ENCODE measurements at places on chromosomes 1 and 21.

GRCh38 chr1:72837781-72838180 is 555.4 kb upstream of the NEGR1 start:
- no peaks in the 10 kb centered on the region for H3K4me1 ChIP-seq
- H3K27me3 ChIP-seq = no peaks in the 10 kb centered on the region
- no peak overlapping the region for H3K4me3 ChIP-seq
- no peak for DNase-seq

- peaks cover 17% of the 10 kb centered on the region for H3K27me3 ChIP-seq
- H3K36me3 ChIP-seq = no peaks in the 10 kb centered on the region
- no peak for DNase-seq
- H3K4me3 ChIP-seq = no peak overlapping the region
- 0 out of 2 replicates have a peak, but pooled peaks cover 3% of the 10 kb centered on the region for H3K4me1 ChIP-seq
Observed at GRCh38 chr21:46664316-46664995, 29.0 kb downstream of the PRMT2 start.

DNA sequence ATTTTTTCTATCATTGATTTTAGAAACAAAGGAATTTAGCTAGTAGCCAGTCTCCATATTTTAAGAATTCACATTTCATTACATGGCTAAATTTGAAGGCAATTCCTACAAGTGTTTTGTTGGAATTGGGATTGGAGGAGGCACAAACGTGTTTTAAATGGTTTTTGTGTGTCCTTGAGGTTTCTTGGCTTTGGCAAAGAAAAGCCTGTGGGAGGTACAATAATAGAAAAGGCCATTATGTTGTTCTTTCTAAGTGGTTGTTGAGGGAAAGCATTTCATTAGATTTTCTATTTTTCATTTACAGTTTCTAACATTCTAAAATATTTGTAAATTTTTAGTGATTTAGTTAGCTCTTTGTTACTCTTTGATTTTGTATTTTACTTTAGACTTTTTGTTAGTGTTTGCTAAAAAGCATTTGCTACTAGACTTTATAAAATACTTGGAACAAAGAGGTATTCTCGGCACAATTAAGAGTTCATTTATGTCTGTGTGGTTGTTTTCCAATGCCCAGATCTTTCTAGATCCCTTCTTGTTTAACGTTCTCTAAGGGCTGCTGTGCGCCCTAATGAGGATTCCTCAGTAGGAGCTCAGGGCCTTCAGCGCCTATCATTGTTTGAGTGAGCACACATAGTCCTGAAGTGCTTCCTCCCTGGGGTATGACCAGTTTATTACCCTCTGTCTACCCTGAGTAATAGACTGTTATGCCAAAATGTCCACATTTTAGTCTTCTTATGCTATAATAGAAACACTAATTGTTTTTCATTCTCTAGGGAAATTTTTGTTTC is 70.0 kb upstream of the KIAA1614 start:
- H3K4me3 ChIP-seq = no peak overlapping the region
- no peak overlapping the region for H3K27ac ChIP-seq
- H3K27me3 ChIP-seq = no peaks in the 10 kb centered on the region
- no peak for DNase-seq
- no peaks in the 10 kb centered on the region for H3K36me3 ChIP-seq

DNA sequence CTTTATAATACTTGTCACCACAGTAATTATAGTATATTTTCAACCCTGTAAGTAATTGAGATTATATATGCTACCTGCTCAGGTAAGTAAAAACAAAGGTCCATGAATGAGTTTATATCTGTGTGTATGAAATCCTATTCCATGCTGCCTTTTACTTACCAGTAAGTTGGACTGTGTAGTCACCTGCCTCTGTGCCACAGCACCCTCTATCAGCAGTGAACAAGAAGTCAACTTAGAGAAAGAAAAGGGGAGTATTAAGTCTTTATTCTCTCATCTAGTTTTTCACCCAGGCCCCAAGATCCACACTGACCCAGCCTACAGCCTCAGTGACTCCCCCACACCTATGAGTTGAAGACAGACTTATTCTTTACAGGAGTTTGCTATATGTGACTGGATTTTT is 36.9 kb upstream of the IFI16 start:
- no peaks in the 10 kb centered on the region for H3K36me3 ChIP-seq
- no peak for DNase-seq
- H3K4me1 ChIP-seq = no peaks in the 10 kb centered on the region
- H3K27ac ChIP-seq = no peak overlapping the region
- no peak overlapping the region for H3K4me3 ChIP-seq

- H3K4me3 ChIP-seq = no peak overlapping the region
- no peaks in the 10 kb centered on the region for H3K27me3 ChIP-seq
Observed at GRCh38 chr1:150683914-150684313, 13.0 kb downstream of the GOLPH3L start.

- no peaks in the 10 kb centered on the region for H3K36me3 ChIP-seq
- no peaks in the 10 kb centered on the region for H3K27me3 ChIP-seq
- no peak overlapping the region for H3K27ac ChIP-seq
- no peak overlapping the region for H3K4me3 ChIP-seq
- DNase-seq = no peak
Observed at GRCh38 chr1:48082271-48082962, 85.2 kb upstream of the TRABD2B start.

DNA sequence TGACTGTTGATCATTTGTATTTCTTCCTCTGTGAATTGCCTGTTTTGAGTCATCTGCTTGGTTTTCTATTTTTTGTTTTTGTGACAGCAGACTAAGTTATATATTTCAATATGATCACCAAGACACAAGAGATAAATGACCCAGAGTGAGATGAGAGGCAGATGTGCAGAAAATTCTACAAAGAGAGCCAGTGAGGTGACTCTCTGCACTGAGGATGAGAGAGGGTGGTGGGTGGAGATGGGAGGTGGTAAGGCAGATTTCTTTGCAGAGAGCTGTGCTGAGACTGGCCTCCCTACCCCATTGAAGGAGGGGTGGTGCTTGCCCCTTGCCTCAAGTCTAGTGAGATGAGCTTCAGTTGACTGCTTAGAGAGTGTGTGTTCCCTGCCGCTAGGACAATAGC is 17.6 kb upstream of the FCAMR start:
- peaks cover 6% of the 10 kb centered on the region for H3K4me1 ChIP-seq
- H3K27ac ChIP-seq = no peak overlapping the region
- DNase-seq = no peak
- H3K27me3 ChIP-seq = no peaks in the 10 kb centered on the region
- no peaks in the 10 kb centered on the region for H3K36me3 ChIP-seq

GRCh38 chr1:34668063-34668462 is 86.8 kb upstream of the GJB5 start:
- no peak overlapping the region for H3K4me3 ChIP-seq
- no peak overlapping the region for H3K27ac ChIP-seq
- DNase-seq = no peak
- H3K27me3 ChIP-seq = no peaks in the 10 kb centered on the region
- no peaks in the 10 kb centered on the region for H3K36me3 ChIP-seq

DNA sequence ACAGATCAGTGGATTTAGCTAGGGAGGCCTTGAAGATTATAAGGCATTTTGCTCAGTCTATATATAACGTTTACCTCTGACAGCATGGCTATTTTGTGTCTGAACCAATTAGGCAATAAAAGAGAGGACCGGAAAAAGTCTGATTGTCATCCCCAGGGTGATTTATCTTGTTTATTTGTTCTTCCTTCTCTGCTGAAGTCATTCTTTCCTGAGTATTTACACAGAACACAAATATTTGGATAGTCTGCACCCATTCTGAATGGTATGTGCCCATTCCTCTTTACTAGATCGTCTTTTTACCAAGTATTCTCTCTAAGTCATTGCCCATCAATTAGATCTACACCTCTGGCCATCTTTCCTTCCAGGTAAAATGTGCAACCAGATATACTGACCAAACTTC is 1602.9 kb downstream of the KCNT2 start:
- no peaks in the 10 kb centered on the region for H3K36me3 ChIP-seq
- no peaks in the 10 kb centered on the region for H3K4me1 ChIP-seq
- no peak overlapping the region for H3K27ac ChIP-seq
- no peak for DNase-seq

GRCh38 chr1:177755851-177756560 is 213.9 kb downstream of the SEC16B start:
- peaks cover 3% of the 10 kb centered on the region for H3K4me1 ChIP-seq
- no peaks in the 10 kb centered on the region for H3K27me3 ChIP-seq
- no peak overlapping the region for H3K4me3 ChIP-seq
- no peaks in the 10 kb centered on the region for H3K36me3 ChIP-seq

GRCh38 chr1:12457771-12458170 is 160.2 kb downstream of the DHRS3 start:
- DNase-seq = no peak
- no peak overlapping the region for H3K4me3 ChIP-seq

Measured in H1 (cell line).